ENCODE measurements at places on chromosomes 11 and 22.

DNA sequence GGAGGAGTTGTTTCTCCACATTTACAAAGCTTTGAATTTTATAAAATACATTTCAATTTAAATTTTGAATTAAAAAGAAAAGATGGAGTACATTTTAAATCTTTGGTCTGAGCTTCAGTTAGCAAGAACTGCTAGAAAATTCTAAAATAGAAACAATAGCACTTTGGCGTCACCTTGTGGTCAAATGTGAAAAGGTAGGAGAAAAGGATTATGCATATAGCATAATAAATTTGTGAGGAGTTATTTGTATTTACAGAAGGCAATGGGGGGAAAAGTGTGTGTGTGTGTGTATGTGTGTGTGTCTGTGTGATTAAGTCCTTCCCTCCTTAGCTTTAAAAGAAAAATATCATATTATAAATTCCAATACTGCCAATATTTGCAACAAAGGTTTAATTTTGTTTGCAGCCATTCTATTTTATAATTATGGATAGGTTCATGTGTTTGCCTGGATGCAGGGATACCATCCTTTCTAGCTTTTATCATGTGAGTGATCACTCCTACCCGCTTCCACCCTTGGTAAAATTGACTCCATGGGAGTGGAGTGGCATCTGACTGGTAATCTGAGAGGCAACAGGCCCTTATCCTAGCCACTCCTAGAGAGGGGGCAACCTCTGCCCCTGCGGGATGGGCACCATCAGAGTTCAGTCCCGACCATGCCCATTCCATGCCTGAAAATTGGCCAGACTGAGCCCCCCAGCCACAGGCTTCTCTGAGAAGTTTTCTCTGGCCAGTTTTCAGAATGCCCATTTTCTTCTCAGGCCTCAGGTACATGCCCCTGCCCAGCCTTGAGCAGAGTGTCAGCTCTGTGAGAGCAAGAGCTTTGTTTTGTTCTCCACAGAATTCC lies 13.6 kb upstream of the LGR4 start:
- no peak for DNase-seq

DNA sequence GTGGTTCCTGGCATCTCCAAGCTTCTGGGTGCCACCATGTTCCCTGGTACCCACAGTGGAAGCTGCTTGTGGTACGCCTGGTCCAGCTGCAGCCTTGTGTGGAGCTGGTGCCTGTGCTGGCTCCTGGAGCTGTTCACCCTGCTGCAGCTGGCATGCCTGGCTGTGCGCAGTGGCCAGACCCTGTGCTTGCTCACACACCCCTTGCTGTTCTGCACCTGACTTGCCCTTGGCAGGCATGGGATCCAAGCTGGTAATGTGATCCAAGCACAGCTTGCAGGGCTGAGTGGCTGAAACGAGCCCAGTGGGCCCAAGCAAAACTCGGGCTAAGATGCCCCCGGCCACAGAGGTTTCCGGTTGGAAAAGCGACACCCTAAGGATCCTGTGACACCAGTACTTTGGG lies 104.7 kb upstream of the CLMP start:
- DNase-seq = no peak

GRCh38 chr22:38748487-38749136 lies 7.2 kb downstream of the SUN2 start:
- no peak for DNase-seq

GRCh38 chr11:77517226-77517625 lies 43.3 kb upstream of the PAK1 start:
- DNase-seq = no peak

DNA sequence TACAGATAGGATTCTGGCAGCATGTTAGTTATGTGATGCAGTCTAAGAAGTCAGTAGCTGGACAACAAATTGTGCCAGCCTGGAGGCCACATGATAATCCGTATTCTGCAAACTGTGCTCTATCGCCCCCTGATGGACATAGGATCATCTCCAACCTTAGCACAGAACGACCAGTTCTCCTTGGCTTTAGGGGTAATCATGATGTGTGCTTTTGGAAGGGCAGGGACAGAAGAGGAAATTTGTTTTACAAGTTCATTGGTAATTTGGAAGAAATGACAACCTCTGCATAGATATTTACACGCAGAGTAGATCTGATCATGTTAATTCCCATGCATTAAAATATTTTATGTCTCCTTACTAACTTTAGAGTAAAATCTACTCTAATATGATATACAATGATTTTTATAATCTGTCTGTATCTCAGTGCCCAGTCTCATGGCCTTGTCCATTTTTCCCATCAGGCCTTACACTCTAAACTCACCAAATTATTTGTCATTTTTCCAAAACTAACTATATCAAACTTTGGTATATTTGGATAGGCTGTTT lies 12.1 kb downstream of the OR10D3 start:
- DNase-seq = no peak

DNA sequence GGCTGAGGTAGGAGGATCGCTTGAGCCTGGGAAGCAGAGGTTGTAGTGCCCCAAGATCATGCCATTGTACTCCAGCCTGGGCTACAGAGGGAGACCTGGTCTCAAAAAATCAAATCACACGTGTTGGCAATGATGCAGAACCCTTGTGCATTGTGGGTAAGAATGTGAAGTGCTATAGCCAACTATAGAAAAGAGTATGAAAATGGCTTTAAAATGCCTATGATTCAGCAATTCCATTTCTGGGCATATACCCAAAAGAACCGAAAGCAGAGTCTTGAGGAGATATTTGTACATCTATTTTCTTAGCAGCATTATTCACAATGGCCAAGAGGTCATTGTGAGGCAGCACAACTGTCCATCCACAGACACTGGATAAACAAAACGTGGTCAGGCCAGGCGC lies 2.6 kb upstream of the FADS3 start:
- DNase-seq = no peak

DNA sequence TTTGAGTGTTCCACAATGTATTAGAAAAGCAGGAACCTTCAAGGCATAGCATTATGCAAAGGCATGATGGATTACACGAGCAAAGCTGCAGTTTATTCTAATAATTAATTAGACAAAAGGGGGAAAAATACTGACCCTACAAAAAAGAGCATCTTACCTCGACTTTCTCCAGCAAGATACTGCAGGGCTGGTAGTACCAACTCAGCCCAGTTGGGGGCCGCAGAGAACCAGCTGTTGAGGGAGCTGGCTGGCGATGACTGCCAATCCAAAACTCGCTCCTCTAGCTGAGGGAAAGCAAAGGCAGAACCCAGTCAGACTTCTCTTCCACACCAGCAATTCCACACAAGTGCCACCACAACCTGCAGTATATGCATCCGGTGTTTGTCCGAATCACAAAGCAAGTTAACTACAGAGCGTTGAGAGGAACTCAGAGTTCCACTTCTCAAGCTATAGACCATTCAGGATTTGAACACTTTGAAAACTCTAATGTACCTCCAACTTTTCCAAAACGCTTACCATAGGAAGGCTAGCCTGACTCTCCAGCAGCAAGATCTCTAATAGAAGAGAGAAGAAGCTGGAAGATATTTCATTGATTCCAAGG lies 13.7 kb downstream of the NFRKB start:
- peak; percentile 50 for DNase-seq

DNA sequence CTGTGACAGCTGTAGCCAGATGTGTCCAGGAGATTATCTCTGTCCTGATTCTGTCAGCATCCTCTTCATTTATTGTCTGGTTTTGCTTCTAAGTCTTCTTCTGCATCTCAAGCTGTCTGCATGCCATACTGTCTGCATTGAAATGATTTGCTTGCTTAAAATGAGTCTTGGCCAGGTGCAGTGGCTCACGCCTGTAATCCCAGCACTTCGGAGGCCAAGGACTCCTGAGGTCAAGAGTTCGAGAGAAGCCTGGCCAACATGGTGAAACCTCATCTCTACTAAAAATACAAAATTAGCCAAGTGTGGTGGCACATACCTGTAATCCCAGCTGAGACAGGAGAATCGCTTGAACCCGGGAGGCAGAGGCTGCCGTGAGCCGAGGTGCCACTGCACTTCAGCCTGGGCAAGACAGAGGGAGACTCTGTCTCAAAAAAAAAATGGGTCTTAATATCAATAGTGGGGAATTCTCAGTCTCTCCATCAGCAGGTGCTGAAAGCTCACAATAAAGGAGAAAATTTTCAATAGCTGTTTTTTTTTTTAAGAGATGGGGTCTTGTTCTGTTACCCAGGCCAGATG lies 39.2 kb upstream of the AMPD3 start:
- no peak for DNase-seq

DNA sequence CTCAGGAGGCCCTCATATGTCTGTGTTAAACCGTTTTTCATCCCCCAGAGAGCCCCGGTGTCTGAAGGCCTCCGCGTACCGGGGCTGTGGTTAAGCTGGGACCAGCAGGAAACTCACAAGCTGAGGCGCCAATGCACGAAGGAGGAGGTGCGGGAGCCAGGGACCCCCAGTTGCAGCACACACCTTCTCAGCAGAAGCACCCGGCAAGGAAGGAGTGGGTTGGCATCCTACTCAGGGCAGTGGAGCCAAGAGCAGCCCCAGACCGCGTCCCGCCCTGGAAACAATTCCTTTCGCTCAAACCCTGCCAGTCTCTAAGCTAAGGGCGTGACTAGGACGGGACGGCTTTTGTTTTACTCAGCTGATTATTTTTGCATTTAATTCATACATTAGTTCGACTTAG lies 726.9 kb downstream of the BRD1 start:
- DNase-seq = no peak

- DNase-seq = no peak
These were observed 39.0 kb upstream of the ANGPTL5 start for GRCh38 chr11:101955278-101955677.

DNA sequence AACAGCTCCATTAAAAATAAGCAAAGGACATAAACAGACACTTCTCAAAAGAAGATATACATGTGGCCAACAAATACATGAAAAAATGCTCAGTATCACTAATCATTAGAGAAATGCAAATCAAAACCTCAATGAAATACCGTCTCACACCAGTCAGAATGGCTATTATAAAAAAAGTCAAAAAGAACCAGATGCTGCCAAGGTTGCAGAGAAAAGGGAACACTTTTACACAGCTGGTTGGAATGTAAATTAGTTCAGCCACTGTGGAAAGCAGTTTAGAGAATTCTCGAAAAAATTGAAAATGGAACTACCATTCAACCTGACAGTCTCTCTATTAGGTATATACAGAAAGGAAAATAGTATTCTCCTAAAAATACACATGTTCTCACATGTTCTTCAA lies 102.4 kb upstream of the FIBIN start:
- DNase-seq = no peak

- no peak for DNase-seq
These were observed 191.1 kb upstream of the KIRREL3 start for GRCh38 chr11:127191689-127192088.

DNA sequence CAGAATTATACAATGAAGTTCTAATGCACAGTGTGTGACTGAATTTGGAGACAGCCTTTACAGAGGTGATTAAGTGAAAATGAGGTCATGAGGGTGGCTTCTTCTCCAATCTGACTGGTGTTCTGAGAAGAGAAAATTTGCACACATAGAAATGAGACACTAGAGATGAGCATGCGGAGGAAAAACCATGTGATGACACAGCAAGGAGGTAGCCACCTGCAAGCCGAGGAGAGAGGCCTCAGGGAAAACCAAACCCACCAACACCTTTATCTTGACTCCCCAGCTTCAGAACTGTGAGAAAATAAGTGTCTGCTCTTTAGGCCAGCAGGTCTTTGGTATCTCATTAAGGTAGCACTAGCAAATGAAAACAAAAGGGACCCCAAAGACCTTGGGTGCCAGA lies 93.2 kb downstream of the GGTLC2 start:
- no peak for DNase-seq

DNA sequence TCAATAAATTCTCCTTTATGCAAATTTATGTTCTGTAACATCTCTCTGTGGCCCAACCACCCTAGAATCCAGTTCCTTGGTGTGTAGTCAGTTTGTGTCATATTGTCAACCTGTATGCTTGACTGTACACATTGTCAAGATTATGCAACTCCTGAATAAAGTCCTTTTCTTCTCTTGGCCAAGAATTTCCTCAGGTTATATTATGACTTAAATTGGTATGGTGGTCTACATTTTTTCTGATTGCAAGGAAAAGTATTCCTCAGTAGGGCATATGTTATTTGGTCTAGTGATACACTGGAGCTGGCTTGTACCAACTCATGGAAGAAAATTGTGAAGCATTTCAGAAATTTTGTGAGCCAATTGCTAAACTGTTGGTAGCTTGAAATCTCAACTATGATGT lies 482.8 kb upstream of the CHORDC1 start:
- DNase-seq = no peak

- DNase-seq = no peak
These were observed 539.2 kb downstream of the ETS1 start for GRCh38 chr11:128048121-128048520.

DNA sequence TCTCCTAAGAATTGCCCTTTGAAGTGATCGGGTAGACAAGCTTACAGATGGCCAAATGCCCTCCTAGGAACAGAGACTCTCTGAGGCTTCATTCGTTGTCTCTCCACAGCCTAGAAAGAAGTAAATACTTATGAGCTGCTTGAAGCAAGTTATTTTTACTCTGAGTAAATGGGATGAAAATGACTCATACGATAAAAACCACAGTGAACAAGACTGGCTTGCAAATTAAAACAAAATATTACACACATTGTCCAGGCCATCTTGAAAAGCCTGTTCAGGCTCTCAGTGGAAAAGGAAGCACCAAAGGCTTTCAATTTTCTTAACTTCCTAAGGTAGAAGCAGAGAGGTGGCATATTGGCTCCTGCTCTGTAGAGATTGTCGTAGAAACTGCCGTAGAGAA lies 294.2 kb downstream of the NELL1 start:
- no peak for DNase-seq

DNA sequence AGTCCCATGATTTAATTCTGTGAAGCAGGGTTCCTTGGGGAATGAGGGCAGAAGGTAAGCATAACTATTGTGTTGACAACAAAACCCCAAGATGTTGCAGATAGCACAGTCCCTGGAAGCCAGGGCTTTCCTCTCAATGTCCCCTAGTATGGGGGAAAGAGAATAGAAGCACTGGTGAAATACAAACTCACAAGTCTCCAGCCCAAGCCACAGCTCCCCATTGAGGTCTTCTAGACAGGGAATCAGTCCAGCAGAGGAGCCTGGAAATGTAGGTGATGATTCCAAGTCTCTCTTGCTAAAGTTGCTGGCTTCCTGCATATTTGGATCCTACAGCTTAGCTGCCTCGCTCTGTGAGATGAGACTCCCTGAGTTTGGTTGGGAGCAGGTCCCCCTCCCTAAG lies 31.7 kb upstream of the DRD2 start:
- DNase-seq = no peak

GRCh38 chr11:45624095-45624494 lies 41.3 kb downstream of the CHST1 start:
- no peak for DNase-seq

- no peak for DNase-seq
These were observed 76.0 kb downstream of the UBASH3B start for GRCh38 chr11:122731500-122731913.

GRCh38 chr22:40009951-40010671 lies 15.4 kb downstream of the FAM83F start:
- no peak for DNase-seq

GRCh38 chr11:55697817-55698216 lies 35.8 kb downstream of the OR4C6 start:
- DNase-seq = no peak

- DNase-seq = no peak
These were observed 164.4 kb upstream of the DDI1 start for GRCh38 chr11:103871923-103872551.

GRCh38 chr11:107606141-107606540 lies 15.2 kb downstream of the ELMOD1 start:
- DNase-seq = no peak

- no peak for DNase-seq
These were observed 116.6 kb downstream of the NAV2 start for GRCh38 chr11:19829109-19829837.
